ENCODE measurements at places on chromosomes 4 and X.

DNA sequence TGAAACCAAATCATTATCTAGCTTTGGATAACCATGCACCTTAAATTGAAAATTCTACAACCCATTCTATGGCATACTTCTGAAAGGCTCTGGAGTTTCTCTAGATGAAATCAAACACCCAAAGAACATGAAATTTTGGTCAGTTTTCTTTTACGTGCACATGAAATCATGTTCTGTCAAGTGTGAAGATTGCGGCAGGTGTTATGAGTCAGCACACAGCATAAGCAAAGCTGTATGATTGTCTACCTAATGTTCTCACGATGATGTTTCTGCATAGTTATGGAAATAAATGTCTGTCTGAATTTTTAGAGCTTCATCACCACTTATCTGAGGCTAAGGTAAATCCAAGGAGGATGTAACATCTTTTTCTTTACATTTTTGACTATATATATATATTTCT is 495.3 kb downstream of the IL1RAPL1 start:
- no peak for DNase-seq

DNA sequence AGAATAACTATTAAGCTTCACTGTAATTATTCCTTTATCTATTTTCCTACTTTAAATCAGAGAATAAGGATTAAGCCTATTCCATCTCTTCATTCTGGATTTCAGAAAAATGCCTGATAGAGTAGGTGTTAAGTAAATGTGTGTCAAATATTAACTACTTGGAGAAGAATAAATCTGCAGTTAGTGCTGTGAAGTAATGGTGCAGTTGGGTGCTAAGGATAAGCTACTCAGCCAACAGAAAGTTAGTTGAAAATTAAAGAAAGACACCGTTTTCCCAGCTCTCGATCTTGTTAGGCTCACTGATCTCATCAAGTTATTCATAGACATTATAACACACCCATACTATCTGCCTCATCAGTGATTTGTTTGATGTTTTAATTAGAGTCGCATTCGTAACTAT is 7.1 kb downstream of the PF4V1 start:
- no peak for DNase-seq

- no peak for DNase-seq
Measured at GRCh38 chr4:156765277-156765676, 206.3 kb downstream of the PDGFC start.

- no peak for DNase-seq
Measured at GRCh38 chr4:11418610-11419009, 10.1 kb downstream of the HS3ST1 start.

- no peak for DNase-seq
Measured at GRCh38 chr4:20904966-20905365, 204.7 kb downstream of the PACRGL start.

GRCh38 chr4:86283371-86283770 is 76.5 kb downstream of the MAPK10 start:
- DNase-seq = no peak

GRCh38 chrX:11407331-11408108 is 114.3 kb downstream of the AMELX start:
- DNase-seq = no peak

- DNase-seq = no peak
Measured at GRCh38 chr4:151876381-151876988, 115.7 kb upstream of the GATB start.

DNA sequence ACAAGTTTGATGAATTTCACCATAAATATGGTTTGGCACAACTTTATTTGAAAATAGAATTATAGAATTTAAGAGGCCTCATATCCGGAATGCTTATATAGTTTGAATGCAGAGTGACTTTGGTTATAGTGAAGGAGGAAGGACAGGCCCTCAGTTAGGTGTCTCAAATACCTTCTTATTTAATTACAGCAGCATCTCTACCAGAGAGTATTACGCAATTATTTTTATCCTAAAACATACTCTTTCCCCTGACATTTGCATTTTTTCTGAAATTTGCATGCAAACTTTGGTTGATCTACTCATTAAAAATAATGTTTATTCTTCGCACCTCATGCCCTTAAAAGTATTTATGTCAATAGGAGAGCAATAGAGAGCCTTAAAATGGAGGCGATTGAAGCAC is 305.4 kb downstream of the PACRGL start:
- DNase-seq = no peak

DNA sequence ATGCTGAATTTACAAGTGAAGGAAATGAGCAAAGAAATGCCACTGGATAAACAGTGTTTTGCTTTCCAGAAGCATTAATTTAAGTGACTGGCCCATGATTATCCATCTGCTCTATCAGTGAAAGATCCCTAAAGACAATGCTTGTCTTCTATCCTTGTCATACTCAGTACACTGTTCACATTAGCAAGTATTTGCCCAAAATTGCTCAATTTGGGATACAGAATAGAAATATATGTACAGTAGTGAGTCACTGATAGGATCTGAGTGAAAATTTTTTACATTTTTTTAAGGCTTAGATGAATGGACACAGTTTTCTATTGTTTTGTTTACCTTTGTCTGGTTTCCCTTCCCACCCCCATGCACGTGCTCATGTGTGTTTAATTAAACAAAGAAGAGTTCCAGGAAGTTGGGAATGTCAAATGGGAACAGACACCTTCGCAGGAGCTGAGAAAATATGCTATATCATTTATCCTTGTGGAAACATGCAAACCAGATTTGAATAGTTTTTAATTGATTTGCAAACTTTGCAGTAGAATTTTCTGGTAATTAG is 656.3 kb downstream of the RPA4 start:
- no peak for DNase-seq

DNA sequence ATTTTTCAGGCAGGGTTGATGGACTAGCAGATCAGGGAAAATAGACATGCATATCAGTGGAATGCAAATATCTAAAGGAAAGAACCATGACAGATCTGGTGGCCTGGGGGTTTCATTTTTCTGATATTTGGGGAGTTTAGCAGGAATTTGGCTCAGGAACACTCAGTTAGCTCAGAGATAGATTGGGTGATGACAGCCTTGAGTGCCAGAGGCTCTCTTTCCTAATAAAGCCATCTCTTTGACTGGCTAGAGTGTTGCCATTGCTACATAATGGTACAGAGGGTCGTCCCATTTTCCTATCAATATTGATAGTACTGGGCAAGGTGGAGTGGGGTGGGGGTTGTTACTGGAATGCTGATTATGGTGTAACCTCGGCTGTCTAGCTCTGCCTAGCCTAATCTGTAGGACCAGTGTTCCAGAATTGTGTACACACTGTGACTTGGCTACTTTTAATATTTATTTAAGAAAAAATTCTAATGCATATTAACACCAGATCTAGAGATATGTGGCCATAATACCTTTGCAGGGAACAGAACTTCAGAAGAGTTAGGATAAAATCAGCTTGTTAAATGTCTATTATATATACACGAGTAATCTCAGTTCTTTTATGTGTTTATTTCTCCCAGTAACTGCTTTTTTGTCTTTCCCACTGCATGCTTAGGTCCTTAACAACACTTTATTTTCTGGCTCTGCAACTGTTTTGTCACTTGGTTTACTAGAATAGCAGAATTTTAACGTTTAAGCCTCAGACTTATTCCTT is 145.0 kb upstream of the SPOCK3 start:
- DNase-seq = no peak

GRCh38 chr4:89576246-89576645 is 260.7 kb downstream of the SNCA start:
- no peak for DNase-seq

Measured in NCI-H187 (cell line).